ENCODE measurements at places on chromosomes 11 and 22.

DNA sequence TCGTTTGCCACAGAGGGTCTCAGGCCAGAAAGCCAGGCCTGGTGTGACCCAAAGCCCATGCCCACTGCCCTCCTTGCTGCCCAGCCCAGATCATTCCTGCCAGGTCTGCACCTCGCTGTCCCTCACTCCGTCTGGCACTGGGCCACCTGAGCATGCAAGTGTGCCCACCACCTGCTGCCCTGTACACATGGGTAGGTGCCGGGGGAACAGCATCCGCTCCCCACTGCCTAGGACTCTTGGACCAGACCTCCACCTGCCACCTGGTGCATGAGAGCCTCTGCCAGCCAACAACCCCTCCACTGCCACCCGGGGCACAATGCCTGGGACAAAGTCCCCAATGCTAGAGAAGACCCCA lies 12.5 kb downstream of the MGAT3 start:
- no peak for DNase-seq

DNA sequence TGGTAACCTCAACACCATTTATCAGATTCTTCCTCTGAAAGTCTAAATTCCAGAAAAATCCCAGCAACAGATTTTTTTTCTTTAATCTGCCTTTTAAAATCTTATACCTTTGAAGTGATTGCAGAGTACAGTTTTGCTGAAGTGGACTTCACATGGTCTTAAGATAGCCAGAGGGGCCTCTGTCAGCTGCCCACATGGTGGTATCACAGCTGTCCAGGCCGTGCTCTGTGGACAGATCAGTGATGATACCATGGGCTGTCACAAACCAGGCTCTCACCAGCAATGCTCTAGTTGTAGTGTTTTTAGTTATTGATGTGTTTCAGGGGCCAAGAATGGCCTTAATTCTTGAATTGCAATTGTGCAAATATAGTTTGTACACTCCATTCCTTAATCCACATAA lies 44.0 kb downstream of the PARVA start:
- DNase-seq: no peak

GRCh38 chr11:1202154-1202775 lies 20.6 kb upstream of the MUC5B start:
- DNase-seq: peak; percentile 9

GRCh38 chr11:129248618-129249017 lies 56.5 kb upstream of the ARHGAP32 start:
- no peak for DNase-seq

GRCh38 chr11:131389582-131389981 lies 19.2 kb downstream of the NTM start:
- DNase-seq: no peak

GRCh38 chr11:19218216-19218615 lies 16.4 kb upstream of the CSRP3 start:
- no peak for DNase-seq

- DNase-seq: no peak
These were observed 34.7 kb downstream of the NECTIN1 start for GRCh38 chr11:119694334-119694733.

- DNase-seq: no peak
These were observed 36.1 kb upstream of the AMOTL1 start for GRCh38 chr11:94731880-94732601.

GRCh38 chr11:1918436-1919315 lies 827 bp upstream of the TNNT3 start:
- no peak for DNase-seq

DNA sequence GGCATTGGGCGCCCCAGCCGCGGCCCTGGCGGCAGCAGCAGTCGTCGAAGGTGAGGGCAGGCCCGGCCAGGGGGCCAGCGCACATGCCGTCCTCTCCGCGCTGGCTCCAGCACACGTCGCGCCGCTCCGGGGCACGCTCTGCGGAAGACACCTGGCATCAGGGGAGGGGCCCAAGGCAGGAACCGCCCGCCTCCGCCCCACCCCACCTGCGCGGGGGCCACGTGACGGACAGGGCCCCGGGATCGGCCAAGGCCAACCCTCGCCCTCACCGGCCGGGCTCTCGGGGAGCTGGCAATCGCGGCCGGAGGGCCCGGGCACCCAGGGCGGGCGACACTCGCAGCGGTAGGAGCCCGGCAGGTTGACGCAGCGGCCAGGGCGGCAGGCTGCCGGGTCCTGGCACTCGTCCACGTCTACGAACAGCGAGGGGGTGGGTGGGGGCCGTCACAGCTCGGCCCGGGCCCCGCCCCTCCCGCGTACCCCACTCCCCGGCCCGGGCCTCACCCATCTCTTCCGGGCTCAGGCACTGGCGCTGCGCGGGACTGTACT lies 14.9 kb downstream of the SCYL1 start:
- DNase-seq: no peak

DNA sequence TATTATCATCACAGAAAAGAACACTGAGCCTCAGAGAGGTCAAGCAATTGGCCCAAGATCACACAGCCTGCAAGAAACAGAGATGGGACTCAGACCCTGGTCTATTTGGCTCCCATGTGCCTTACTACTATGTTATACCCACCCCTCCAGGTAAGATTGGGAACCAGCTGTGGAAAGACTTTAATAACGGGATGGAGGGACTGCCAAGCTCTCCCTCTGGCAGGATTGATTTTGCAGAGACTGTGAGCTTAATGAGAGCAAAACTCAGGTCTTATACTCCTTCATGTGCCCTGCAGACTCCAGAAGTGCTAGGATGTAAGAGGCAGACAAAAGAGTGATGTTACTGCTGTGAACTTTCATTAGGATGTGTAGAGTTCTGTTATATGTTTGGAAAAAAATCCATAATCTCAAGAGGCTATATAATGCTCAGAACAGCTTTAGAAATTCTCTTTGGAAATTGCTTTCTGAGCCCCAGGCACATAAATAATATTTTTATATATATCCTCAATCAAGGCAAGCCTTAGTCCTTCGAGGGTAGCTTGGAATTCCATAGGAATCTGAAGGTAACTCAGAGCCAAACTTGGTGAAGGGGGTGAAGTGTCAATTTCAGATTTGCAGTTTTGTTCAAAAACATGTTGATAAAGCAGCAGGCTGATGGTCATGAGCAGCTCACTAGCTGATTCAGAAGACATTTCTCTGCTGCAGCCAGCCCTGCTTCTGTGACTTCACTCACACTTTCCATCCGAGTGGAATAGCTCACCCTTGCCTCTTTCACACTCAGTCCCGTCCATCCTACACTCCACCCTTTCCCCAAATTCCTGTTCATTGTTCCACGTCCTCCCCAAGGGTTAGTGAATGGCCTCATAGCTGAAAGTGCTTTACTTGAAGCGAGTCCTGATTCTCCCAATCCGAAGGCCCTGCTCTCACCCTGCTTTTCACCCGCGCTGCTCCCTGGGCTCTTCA lies 188.8 kb downstream of the SNX19 start:
- DNase-seq: no peak

- DNase-seq: no peak
These were observed 63.1 kb downstream of the MTNR1B start for GRCh38 chr11:93032580-93032979.

GRCh38 chr11:32870676-32871075 lies 21.9 kb upstream of the QSER1 start:
- DNase-seq: no peak

DNA sequence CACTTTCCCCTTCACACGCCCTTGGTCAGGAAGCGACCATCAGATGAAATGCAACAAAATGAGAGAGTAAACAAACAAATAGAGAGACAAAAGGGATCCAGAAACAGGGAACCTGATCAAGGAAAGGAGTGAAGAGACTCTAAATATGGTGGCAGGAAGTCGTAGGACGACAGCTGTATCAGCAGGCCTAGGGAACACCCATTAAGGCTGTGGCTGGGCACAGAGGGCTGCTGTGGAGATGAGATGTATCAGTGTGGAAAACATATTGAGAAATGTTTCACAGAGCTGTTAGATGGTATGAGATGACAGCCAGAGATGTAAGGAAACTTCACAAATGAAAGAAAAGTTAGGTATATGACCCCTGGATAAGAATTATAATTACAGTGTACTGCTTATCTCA lies 155.8 kb upstream of the MTMR2 start:
- no peak for DNase-seq

DNA sequence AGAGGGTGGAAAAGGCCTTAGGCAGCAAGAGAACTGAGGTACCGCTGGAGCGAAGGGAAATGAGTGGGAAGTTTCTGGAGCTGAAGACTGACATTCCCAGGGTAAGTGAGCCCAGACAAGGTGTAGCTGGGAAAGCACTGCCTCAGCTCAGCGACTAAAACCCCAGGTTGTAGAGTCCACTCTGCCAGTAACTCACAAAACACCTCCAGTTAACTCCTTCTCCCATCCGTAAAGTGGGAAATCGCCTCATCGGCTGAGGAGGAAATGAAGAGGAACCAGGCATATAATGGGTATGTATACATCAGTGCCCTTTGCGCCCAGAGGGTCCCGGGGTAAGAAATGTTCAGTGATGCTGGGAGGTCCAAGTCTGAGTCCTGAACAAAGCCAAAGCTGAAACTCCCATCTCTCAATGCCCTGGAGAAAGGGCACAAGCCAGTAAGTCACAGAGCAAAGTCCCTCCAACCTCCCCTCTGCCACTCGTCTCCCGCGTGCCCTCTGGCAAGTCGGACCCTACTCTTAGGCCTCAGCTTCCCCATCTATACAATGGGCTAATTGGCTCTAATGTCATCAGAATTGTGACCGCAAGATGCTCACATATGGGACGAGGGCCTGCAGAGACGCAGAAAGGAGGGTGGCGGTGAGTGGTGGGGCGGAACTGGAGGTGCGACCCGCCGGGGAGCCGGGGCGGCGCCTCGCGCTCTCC lies 588 bp downstream of the VPS37C start:
- DNase-seq: peak; percentile 27

DNA sequence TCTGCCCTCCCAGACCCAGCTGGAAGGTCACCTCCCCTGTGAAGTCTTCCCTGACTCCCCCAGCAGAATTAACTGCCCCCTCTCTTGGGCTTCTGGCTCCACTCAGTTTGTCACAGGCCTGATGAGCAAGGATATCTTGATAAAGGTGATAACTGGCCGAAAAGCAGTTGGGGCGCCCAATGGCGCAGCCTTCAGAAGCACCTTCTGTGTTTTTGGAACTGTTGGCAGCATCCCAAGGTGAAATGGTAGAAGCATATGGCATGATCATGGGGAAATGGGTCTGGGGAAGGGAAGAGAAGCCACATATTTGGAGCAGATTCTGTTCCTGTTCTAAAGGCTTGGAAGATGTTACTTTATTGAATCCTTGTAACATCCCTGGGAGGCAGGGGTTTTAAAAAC lies 2.8 kb upstream of the TAB1 start:
- no peak for DNase-seq

DNA sequence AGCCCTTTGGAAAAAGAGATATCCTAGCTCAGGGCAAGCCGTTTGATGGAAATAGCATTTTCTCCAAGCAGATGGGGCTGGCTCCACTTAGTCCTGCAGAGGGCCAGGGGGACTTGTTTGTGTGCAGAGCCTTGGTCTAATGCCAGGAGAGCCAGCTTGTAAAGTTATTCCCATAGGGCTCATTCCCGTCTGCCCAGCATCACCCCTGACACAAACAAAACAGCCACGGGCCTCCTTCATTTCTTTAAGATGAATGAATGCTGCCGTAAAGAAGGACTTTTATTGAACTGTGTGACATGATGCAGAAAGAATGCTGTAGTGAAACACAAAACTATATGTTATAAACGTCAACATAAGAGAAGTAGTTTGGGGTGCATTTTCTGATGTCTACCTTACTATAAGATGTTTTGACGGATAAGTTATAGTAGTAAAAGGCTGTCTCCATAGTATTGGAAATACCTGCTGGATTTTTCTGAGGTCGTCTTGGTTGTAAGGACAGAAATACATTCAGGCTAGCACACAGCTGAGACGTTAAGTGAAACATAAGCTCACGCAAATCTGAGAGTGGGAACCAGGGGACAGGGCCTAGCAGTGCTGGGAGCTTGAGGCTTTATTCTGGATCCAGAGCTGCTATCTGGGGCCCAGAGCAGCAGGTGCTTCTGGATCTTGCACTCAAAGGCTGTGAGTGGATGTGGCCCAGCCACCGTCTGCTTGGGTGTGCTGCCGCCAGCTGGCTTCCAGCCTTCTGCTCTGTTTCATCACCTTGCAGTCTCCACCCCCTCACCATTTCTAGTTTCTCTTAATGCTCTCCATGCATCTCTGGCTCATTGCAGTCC lies 53.3 kb downstream of the NCAM1 start:
- no peak for DNase-seq

GRCh38 chr22:38243007-38243765 lies 29.6 kb downstream of the TMEM184B start:
- no peak for DNase-seq

DNA sequence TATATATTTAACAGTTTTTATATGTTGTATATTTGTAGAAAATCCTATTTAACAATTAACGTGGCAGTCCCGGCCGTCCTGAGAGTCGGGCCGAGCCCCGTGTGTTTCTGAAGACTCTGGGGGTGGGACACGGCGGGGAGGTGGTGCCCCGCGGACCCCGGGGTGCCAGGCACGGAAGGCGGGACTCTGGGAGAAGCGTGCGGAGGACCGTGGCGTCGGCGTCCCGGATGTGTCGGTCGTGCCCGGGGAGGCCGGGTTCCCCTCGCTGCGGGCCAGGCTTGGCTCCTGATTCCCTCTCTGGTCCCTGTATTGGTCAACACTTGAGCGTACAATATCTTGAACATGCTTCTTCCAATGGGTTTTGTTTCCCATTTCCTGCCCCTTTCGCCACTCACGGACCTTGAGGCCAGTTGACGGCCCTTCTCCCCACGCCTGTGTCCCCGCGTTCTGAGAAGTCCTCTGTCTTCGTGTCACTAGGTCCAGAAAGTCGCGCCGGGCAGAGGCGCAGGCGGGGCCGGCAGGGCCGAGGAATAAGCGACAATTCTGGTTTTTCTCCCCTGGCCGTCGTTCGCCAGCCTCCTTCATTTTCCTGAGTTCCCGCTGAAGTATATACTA lies 1076.7 kb downstream of the BRD1 start:
- DNase-seq: no peak

- DNase-seq: no peak
These were observed 3.8 kb downstream of the GAS2L1 start for GRCh38 chr22:29310065-29310862.

DNA sequence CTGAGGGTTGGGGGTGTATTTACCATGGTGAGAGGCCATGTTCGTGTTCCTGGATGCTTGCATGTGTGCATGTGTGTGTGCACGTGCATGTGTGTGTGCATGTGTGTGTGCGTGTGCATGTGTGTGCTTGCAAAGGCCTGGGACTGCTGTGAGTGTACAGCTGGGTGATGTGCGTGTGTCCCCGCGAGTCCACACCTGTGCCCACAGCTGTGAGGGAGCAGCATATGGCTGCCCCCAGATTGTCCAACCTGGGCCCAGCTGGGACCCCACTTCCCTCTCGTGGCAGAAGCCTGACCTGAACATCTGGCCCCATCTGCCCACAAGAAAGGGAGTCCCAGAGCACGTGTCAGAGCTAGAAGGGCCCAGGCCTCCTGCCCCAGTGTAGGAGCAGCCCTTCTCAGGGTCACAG lies 8.4 kb upstream of the CD248 start:
- no peak for DNase-seq

- peak; percentile 1 for DNase-seq
These were observed 75.0 kb downstream of the CDKN1C start for GRCh38 chr11:2810411-2811205.

GRCh38 chr11:100832829-100833228 lies 145.7 kb downstream of the ARHGAP42 start:
- DNase-seq: no peak

All from tibial nerve (tissue), 4 donors.